CD4-positive, alpha-beta T cell treated with Interleukin-6 at 100 ng/mL for 8 hours (primary cell): ENCODE measurements at places on chromosomes 7 and 10.

GRCh38 chr10:118473305-118473960 lies 122.0 kb downstream of the PRLHR start:
- no peak for DNase-seq

GRCh38 chr7:2644220-2644561 lies 12.4 kb downstream of the TTYH3 start:
- DNase-seq: no peak

DNA sequence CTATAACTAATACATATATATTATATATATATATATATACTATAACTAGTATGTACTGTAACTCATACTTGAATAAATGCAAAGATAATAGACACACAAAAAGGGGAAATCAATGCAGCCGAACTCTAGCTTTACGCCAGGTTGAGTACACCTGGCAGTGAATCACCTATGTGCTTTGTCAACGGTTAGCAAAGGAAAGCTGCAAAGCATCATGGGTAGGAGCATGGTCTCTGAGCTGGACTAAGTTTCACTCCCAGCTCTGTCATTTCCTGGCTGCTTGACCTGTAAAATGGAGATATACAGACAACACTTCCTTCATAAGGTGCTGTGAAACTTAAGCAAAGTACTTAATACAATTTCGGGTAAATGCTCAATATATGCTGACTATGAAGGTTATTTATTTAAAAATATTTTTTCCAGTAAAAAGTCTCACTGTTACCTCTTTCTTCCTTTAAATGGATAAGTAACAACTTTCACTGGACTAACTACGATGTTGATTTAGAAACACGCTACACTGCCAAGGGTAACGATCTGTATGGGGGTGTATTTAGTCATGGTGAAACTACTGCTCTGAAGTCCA lies 61.7 kb upstream of the ITGA8 start:
- DNase-seq: no peak

DNA sequence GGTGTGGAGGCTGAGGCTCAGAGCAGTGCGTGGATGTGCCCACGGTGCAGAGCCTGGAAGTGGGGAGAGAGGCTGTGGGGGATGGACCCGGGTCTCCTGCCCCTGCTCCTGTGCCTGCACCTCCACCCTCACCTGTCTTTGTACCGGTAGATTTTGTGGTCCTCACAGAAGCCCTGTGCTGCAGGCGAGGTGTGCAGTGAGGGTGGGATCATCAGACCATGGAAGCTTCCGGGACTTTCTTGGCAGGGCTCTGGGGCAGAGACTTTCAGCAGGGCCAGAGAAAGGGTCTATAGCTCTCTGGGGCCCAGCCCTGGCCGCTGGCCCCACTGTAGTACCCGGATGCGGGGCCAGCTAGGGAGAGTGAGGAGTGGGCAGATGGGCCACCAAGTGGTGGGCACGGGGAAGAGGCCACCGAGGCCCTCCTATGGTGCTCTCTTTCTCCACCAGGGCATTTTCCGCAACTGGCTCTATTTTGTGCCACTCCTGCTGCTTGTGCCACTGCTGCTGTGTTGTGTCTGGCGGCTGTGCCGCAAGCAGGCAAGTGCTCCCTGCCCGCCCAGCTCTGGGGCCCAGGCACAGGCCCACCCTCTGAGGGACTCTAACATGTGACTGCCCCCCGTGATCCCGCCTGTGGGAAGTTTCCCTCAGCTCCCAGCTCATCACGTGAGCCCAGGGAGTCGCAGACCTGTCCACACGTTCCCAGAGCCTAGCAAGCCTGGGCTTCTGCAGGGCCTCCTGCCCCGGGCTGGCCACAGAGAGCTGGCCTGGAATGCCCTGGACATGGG lies 22.1 kb downstream of the ANTXRL start:
- no peak for DNase-seq

DNA sequence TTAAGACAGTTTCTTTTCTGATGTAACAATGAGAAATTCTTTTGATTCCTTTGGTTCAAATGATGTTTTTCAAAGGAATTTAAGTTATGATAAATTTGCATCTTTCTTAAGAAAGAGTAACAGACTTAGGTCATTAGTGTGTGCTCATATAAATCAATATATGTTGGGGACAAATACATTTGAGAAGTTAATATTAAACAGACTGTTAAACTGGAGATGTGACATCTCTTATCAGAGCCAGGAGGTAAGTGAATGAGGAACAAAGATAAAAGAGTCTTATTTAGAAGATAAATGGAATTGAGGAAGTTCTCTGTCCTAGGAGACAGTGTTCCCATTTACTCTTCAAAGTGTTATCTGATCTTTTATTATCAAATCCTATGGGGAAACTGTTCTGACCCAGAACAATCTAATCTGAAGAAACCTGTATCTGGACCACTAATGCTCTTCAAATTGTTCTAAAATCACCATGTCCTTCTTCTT lies 104.8 kb upstream of the LAMB4 start:
- DNase-seq: no peak

- DNase-seq: no peak
Observed at GRCh38 chr7:131087756-131088658, 239.7 kb upstream of the MKLN1 start.

DNA sequence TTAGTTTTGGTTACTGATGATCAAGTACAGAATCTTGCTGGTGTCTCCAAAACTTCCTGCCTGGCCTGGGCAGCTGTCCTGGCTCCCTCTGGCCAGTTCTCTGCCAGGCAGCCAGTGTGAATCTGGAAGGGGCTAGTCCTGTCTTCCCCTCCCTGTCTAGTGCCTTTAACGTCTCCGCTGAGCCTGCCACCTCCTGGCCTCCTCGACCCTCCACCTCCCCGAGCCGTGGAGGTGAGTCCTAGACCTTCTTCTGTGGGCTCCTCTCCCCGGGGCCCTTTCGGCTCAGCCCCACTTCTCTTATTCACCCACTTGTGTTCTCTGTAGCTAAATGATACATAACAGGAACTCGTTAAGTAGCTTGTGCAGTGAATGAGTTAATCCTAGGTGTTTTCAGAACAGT lies 218.2 kb downstream of the MGMT start:
- DNase-seq: no peak

GRCh38 chr7:30321089-30321881 lies 36.9 kb downstream of the ZNRF2 start:
- peak; percentile 3 for DNase-seq

DNA sequence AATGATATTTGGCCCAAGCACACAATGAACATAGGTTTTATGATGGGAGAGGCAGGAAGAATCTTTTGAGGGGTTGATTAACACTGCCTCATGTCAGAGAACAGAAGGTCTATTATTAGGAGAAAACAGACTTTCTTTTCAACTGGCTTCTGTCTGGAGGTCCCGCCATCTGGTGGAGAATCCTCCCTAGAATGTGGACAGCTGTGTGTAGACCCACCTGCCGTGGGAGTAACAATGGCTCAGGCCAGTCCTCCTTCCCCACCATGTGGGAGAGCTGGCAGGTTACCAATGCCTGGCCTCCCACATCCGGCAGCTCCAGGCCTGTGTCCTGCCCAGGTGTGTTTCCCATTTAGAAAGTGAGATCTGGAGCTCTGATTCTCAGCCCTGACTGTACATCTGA lies 70.4 kb upstream of the AOAH start:
- no peak for DNase-seq

DNA sequence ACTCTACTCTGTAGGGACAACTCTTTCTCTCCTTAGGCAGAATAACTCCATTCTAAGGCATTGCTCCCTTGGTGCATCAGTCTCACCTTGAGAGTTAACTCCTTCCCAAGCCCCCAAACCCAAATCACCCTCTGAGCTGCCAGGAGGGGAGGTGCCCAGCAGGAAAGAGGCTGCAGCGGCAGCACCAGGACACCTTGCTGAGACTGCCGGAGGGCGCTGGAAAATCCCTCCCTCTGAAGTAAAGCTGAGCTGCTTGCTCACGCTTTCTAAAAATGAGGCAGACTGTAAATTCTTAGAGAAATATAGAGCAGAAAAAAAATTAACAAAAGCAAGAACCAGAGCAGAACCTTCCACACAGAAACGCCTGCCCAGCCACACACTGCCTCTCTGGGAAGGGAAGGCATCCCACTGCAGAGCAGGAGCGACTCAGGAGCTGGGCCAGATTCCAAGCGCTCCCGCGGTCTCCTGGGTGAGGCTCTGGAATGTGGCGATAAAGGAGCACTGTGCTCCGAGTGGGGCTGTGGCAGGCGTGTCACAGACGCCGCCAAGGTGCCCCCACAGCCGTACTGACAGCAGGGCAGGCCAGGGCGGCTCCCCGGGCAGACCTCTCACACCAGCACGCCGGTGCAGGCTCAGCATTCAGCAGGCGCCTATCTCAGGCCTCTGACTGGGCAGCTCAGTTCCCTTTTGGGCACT lies 202.1 kb downstream of the TNS3 start:
- no peak for DNase-seq

GRCh38 chr10:29642990-29643389 lies 8.2 kb upstream of the SVIL start:
- DNase-seq: no peak

DNA sequence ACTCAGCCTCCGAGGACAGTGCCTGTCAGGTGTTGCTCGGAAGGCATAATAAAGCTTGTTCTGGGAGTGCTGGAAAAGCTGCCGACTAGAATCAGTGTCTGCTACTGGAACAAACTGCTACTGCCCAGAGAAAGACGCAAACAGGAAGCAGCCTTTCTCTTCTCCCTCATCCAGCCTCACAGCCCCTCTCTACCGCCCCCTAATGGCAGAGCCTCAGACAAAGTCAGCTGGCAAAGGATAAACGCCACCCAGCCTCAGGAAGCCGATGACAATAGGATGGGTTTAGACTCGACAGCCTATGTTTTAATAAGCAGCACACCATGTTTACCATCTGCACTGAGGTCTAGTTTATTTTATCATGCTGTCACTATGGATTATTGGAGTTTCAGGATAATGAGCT lies 169.5 kb upstream of the LYZL1 start:
- no peak for DNase-seq

DNA sequence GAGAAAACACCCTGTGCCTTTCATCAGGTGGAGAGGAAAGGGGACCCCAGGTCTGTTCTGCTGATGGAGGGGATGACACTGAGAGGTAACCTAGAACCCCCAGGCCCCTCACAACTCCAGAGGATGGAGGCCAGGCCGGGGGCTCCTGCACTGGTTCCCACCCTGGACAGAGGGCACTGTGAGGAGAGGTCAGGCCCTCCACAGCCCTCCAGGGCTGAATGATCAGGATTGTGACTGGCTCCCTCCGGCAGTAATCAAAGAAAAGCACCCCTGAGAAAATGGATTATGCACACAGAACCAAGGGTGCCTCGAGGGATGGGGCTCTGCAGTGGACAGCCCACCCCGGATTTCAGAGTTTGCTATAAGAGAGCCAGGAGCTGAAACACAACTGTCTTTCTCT lies 502.8 kb downstream of the TCERG1L start:
- no peak for DNase-seq

DNA sequence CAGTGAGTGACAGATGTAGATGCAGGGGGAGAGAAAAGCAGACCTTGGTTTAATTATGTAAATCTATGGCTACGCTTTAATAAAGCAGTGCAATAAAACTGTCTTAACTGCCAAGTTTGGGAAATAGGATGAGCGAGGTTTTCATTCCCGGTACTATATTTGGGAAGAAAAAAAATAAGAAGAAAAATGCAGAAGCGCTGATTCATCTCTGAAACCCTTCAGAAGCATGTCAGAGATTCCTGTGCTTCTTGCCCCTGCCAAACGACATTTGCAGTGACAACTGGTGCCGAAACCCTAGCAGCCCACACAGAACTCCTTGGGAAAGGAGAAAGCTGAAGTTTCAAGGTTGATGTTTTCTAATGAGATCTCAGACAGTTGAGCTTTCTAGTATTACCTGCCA lies 380.7 kb downstream of the REEP3 start:
- no peak for DNase-seq

GRCh38 chr7:42730586-42730985 lies 181.3 kb downstream of the C7orf25 start:
- no peak for DNase-seq
